HCT116 (cell line): ENCODE measurements at places on chromosomes 16 and 17. TPM values are rescaled to one million over a fixed set of nuclear protein-coding genes. Genes with fewer than 3 reads are reported as not detected.

Gene C16orf96
- 0.10 TPM for total RNA-seq

Gene KRT40
- total RNA-seq, result not detected

DNA sequence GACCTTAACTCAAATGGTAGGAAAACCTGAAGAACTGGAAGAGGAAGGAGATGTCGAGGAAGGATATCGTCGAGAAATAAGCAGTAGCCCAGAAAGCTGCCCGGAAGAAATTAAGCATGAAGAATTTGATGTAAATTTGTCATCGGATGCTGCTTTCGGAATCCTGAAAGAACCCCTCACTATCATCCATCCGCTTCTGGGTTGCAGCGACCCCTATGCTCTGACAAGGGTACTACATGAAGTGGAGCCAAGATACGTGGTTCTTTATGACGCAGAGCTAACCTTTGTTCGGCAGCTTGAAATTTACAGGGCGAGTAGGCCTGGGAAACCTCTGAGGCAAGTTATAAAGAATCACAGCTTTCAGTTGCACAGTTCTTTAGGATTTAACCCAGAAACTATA is 15.5 kb downstream of the ERCC4 start:
- no peak for DNase-seq
- no peak overlapping the region for H3K27ac ChIP-seq
- H3K27me3 ChIP-seq, result no peaks in the 10 kb centered on the region
- H3K4me3 ChIP-seq, result no peak overlapping the region
- peaks cover 14% of the 10 kb centered on the region; the same call in 1 of the 2 replicates for H3K36me3 ChIP-seq

DNA sequence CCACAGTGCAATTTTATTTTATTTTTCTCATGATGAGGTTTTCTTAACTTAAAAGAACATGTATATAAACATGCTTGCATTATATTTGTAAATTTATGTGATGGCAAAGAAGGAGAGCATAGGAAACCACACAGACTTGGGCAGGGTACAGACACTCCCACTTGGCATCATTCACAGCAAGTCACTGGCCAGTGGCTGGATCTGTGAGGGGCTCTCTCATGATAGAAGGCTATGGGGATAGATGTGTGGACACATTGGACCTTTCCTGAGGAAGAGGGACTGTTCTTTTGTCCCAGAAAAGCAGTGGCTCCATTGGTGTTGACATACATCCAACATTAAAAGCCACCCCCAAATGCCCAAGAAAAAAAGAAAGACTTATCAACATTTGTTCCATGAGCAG is 12.3 kb upstream of the EFCAB13 start:
- H3K27me3 ChIP-seq, result no peaks in the 10 kb centered on the region
- H3K4me3 ChIP-seq, result no peak overlapping the region
- peaks cover 4% of the 10 kb centered on the region; the same call in 1 of the 2 replicates for H3K4me1 ChIP-seq
- H3K27ac ChIP-seq, result no peak overlapping the region
- DNase-seq, result no peak

Gene TMEM238L
- not detected for total RNA-seq

Gene NTN1
- total RNA-seq, result 4.2 TPM

DNA sequence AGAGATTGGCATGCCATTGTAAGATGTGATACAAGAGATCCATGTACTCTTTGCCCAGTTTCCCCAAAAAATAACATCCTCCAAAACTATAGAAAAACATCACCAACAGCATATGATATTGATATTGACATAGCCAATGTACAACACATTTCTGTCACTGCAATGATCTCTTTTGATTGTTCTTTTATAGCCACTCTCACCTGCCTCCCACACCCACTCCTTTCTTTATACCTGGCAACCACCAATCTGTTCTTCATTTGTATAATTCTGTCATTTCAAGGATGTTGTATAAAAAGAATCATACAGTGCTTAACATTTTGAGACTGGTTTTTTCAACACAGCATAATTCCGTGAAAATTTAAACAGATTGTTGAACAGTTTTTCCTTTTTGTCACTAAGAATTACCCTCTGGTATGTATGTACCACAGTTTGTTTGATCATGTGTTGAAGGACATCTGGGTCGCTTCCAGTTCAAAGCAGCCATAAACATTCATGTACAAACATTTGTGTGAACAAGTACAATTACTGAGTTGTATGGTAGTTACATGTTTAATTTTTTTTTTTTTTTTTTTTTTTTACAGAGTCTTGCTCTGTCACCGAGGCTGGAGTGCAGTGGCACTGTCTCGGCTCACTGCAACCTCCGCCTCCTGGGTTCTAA is 9.9 kb downstream of the KRTAP9-1 start:
- H3K27me3 ChIP-seq, result no peaks in the 10 kb centered on the region
- no peaks in the 10 kb centered on the region for H3K4me1 ChIP-seq
- H3K4me3 ChIP-seq, result no peak overlapping the region
- no peak for DNase-seq
- H3K27ac ChIP-seq, result no peak overlapping the region

DNA sequence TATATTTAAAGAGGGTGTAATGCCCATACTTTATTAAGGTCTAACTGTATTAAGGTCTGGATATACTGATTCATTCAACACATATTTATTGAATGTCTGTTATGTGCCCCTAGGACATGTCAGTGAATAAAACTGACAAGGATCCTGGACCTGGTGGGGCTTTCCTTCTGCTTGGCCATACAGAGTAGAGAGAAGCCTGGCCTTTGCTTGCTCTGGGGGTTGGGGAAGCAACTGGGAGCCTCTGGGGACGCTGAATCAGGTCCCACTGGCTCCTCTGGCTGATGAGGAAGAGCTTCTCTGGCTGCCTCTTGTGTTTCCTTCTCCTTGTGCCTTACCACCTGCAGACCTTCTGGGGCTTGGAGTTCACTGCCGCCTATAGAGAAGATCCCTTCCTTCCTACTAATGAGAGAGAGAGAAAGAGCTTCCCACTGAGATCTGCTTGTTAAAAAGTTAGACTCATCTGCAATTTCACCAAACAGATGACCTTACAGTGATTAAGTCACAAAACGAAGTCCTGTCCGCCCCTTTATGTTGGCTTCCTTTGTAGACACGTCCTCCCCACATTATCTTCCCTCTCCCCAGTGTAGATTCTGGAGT is 49.7 kb downstream of the MSI2 start:
- no peak for DNase-seq
- H3K4me1 ChIP-seq, result peaks cover 2% of the 10 kb centered on the region; the same call in 1 of the 2 replicates
- no peak overlapping the region for H3K4me3 ChIP-seq
- H3K27ac ChIP-seq, result no peak overlapping the region

Gene NPIPA2
- total RNA-seq, result 3.1 TPM

Gene GFAP
- not detected for total RNA-seq
